ENCODE measurements at places on chromosomes 16 and 17. TPM values are rescaled to one million over a fixed set of nuclear protein-coding genes. Genes with fewer than 3 reads are reported as not detected.

Gene SOX9
- 0.95 TPM for polyA plus RNA-seq

Gene SCN4A
- polyA plus RNA-seq = 1.4 TPM

Gene ABCA8
- 37.0 TPM for polyA plus RNA-seq

Gene TLCD1
- polyA plus RNA-seq = 18.8 TPM

Gene TBC1D3G
- not detected for polyA plus RNA-seq

Gene ITGB3
- polyA plus RNA-seq = 0.84 TPM

Gene HOXB6
- 10.9 TPM for polyA plus RNA-seq

Gene C16orf92
- polyA plus RNA-seq = not detected

Gene HOXB4
- 4.5 TPM for polyA plus RNA-seq

Gene TMEM98
- 30.5 TPM for polyA plus RNA-seq

Gene RNF222
- not detected for polyA plus RNA-seq

Gene SF3B3
- polyA plus RNA-seq = 101 TPM

Gene TNFRSF17
- not detected for polyA plus RNA-seq
